Activated CD4-positive, alpha-beta memory T cell treated with anti-CD3 and anti-CD28 coated beads for 36 hours (primary cell): ENCODE measurements at places on chromosomes 5 and 9. TPM values are rescaled to one million over a fixed set of nuclear protein-coding genes. Genes with fewer than 3 reads are reported as not detected.

Gene FOXD4L3
- not detected for total RNA-seq

Gene HTR1A
- total RNA-seq = not detected

Gene TXNDC8
- total RNA-seq = not detected

DNA sequence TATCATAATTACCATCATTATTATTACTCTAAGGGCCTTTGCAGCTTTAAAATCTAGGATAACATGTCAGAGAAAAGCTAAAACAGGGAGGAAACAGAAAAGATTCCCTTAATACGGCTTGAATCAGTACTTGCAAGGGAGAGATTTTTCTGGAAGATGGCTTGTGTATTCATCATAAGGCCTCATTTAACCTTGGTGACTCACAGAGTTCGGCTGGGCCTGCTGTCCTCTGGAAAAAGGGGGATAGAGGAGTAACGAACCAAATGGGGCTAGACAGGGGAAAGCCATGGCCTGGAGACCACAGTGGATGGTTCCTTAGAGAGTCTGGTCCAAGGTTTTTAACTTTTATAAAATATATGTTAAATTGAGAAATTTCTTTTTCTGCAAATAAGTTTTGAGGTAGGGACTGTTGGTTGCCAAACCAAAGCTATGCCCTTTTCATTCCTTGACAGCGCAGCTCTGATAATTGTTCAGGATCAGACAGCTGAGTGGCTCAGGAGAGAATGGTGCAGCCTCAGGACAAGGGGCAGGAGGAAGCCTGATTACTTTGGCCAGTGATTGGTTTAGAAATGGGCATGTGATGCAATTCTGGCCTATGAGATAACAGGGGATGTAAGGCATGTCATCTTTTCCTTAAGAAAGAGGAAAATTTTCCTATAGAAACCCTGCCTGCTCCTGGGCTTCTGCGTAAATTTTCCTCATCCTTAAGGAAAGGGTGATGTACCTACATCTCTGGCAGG, 25.6 kb upstream of the GSN start:
- H3K4me3 ChIP-seq = no peak overlapping the region
- DNase-seq = no peak
- H3K27me3 ChIP-seq = no peaks in the 10 kb centered on the region
- H3K4me1 ChIP-seq = no peaks in the 10 kb centered on the region

GRCh38 chr9:136765041-136765440, 723 bp upstream of the LCN15 start:
- no peaks in the 10 kb centered on the region for H3K36me3 ChIP-seq
- H3K4me1 ChIP-seq = peaks cover 17% of the 10 kb centered on the region

Gene TOR1A
- 38.5 TPM for total RNA-seq

- no peak overlapping the region for H3K27ac ChIP-seq
- no peak overlapping the region for H3K4me3 ChIP-seq
- no peak for DNase-seq
- no peaks in the 10 kb centered on the region for H3K27me3 ChIP-seq
- peaks cover 2% of the 10 kb centered on the region for H3K36me3 ChIP-seq
Measured at GRCh38 chr9:22216730-22217172, 207.6 kb upstream of the CDKN2B start.

DNA sequence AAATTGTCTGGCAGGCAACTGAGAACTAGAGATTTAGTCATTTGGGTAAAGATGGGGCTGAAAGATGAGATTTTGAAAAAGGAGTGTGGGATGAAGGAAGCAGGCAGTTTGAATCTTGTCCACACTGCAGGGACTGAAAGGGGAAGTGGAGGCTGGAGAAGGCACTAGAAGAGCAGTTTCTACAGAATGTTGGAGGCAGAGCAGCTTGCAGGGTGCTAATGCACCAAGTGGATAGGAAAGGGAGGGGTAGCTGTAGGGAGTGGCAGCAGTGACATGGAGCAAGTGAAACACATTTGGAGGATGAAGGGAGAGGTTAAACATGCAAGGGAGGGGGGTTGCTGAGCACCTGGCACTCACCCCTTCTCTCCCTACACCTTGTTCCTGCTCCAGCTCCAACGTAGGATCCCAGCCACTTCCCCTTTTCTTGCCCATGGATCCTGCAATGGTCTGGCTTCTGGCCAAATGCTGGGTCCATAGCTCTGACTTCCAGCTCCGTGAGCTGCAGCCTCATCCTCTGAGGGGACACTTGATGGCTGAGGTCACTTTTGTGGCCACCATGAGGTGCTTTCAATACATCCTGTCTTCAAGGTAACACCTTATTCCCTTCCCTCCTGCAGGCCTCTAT, 30.0 kb upstream of the FGD3 start:
- H3K4me1 ChIP-seq = no peaks in the 10 kb centered on the region
- no peak overlapping the region for H3K27ac ChIP-seq
- DNase-seq = no peak
- no peaks in the 10 kb centered on the region for H3K27me3 ChIP-seq
- no peak overlapping the region for H3K4me3 ChIP-seq
- H3K36me3 ChIP-seq = no peaks in the 10 kb centered on the region

Gene ABCA1
- 6.1 TPM for total RNA-seq

- DNase-seq = no peak
- no peak overlapping the region for H3K4me3 ChIP-seq
- H3K36me3 ChIP-seq = no peaks in the 10 kb centered on the region
- no peaks in the 10 kb centered on the region for H3K27me3 ChIP-seq
- H3K27ac ChIP-seq = no peak overlapping the region
Measured at GRCh38 chr9:70832492-70832891, 288.9 kb downstream of the TRPM3 start.

GRCh38 chr5:128764601-128765310, 200.5 kb upstream of the SLC27A6 start:
- no peak for DNase-seq
- no peaks in the 10 kb centered on the region for H3K4me1 ChIP-seq
- no peak overlapping the region for H3K27ac ChIP-seq
- H3K36me3 ChIP-seq = no peaks in the 10 kb centered on the region
- H3K4me3 ChIP-seq = no peak overlapping the region
- H3K27me3 ChIP-seq = peaks cover 1% of the 10 kb centered on the region

- DNase-seq = peak; percentile 29
- no peak overlapping the region for H3K27ac ChIP-seq
- H3K4me1 ChIP-seq = peaks cover 13% of the 10 kb centered on the region
- peaks cover 39% of the 10 kb centered on the region for H3K27me3 ChIP-seq
Measured at GRCh38 chr9:87336914-87337333, 160.7 kb upstream of the DAPK1 start.

Gene SLC6A19
- not detected for total RNA-seq

Gene C9orf43
- 0.81 TPM for total RNA-seq

DNA sequence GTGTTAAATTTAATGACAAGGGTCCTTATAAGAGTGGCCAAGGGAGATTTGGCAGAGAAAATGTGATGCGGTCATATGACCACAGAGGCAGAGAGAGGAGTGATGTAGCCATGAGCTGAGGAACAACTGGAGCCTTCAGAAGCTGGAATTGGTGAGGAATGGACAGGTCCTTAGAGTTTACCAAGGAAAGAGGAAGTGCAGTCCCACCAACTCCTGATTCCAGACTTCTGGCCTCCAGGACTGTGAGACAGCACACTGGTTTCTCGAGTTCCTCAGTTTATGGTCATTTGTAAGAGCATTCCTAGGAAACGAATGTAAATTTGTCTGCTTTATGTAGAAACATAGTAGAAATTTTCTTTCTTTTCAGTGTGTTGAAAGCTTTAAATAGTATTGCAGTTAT, 410.1 kb downstream of the CDH18 start:
- H3K36me3 ChIP-seq = no peaks in the 10 kb centered on the region
- no peak for DNase-seq
- H3K27me3 ChIP-seq = no peaks in the 10 kb centered on the region
- no peaks in the 10 kb centered on the region for H3K4me1 ChIP-seq
- H3K4me3 ChIP-seq = no peak overlapping the region

Gene DDX4
- total RNA-seq = not detected

Gene IFNA21
- not detected for total RNA-seq

Gene FGF18
- total RNA-seq = 0.10 TPM

DNA sequence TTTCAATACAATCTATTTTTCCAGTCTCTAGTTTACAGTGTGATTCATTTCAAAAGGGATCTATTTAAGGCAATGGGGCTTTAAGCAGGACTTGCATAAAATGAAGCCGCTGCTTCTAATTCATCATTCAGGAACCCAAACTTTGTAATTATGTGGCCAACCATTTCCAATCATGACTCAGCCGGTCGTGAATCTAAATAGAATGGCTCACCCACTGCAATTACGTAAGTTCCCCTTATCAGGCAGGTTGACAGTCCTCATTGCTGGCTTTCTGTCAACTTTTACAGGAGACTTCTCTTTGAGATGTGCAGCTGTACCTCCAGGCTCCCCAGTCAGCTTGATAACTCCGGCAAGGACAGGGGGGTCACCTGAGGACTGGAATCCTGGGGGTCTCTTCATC, 152.8 kb upstream of the DAP start:
- peaks cover 22% of the 10 kb centered on the region for H3K27me3 ChIP-seq
- no peaks in the 10 kb centered on the region for H3K4me1 ChIP-seq
- H3K4me3 ChIP-seq = no peak overlapping the region

DNA sequence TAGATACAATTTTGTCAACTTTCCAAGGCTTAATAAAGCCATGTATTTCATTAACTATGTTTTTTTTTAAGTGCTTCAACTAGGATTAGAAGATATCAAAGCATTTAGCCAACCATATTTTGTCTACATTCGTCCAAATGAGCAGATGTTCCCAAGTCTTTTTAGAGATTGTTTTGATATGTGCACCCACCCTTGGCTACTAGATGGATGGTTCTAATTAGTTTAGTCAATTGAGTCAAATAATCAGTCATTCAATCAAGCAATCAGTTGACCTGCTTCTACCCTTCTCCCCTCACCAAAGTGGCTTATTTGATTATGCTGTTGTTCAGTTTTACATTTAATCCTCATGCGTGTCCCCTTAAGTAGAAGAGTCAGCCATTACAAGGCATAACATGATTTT, 319.5 kb upstream of the TNC start:
- H3K4me1 ChIP-seq = no peaks in the 10 kb centered on the region
- DNase-seq = no peak
- H3K27me3 ChIP-seq = peaks cover 4% of the 10 kb centered on the region
- no peaks in the 10 kb centered on the region for H3K36me3 ChIP-seq

- DNase-seq = no peak
- no peaks in the 10 kb centered on the region for H3K36me3 ChIP-seq
- peak overlapping the region; percentile 54 for H3K27ac ChIP-seq
- peaks cover 7% of the 10 kb centered on the region for H3K27me3 ChIP-seq
- H3K4me1 ChIP-seq = peaks cover 23% of the 10 kb centered on the region
Measured at GRCh38 chr5:77492653-77493000, 511 bp upstream of the WDR41 start.

DNA sequence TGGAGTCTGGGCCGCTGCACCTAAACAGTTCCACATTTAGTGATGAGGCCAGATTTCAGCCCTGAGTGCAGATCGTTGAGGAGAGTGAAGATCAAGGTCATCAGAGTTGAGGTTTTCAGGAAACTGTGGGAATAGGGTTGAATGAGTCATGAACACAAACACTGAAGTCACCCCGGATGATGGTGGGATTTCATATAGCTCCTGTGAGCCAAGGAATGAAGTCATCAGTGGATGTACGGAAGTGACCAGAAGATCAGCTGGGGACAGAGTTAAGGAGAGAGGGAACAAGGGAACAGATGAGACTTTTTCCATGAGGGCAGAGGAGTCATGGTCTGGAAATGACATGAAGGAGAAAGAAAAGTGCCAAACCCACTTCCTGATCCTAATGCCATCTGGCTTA, 36.5 kb downstream of the PALM2AKAP2 start:
- H3K4me1 ChIP-seq = no peaks in the 10 kb centered on the region
- no peak overlapping the region for H3K27ac ChIP-seq
- peaks cover 4% of the 10 kb centered on the region for H3K27me3 ChIP-seq
- no peaks in the 10 kb centered on the region for H3K36me3 ChIP-seq
- no peak overlapping the region for H3K4me3 ChIP-seq

- no peak for DNase-seq
- no peak overlapping the region for H3K27ac ChIP-seq
- H3K36me3 ChIP-seq = no peaks in the 10 kb centered on the region
- H3K4me3 ChIP-seq = no peak overlapping the region
- no peaks in the 10 kb centered on the region for H3K27me3 ChIP-seq
Measured at GRCh38 chr5:12647613-12648012, 743.4 kb upstream of the CTNND2 start.

DNA sequence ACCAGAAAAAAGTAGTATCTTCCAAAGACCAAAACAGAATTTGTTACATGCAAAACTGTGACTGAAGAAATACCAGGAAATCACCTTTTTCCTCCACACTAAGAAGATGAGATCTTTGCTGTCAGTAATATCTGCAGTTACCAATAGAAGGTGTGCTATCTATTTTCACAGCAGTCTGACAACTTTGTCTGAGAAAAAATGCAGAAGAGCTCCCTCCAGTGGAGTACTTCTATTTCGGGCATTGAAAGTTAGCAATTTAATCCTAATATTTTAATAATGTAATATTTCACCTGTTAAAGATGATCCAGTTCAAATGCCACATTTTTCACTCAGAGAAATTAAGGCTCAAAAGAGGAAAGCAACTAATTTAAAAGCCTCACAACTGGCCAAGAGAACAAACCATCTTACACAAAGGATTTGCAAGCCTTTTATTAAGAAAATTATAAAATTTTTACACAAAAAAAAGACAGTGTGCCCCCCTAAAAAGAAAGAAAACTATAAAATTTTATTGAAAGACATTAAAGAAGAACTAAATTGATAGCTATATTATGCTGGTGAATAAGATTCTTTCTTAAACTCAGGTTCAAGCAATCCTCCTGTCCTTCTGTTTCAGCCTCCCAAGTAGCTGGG, 50.6 kb downstream of the DEPDC1B start:
- H3K4me3 ChIP-seq = no peak overlapping the region
- DNase-seq = no peak
- H3K27me3 ChIP-seq = no peaks in the 10 kb centered on the region
- no peaks in the 10 kb centered on the region for H3K36me3 ChIP-seq
- H3K4me1 ChIP-seq = no peaks in the 10 kb centered on the region

DNA sequence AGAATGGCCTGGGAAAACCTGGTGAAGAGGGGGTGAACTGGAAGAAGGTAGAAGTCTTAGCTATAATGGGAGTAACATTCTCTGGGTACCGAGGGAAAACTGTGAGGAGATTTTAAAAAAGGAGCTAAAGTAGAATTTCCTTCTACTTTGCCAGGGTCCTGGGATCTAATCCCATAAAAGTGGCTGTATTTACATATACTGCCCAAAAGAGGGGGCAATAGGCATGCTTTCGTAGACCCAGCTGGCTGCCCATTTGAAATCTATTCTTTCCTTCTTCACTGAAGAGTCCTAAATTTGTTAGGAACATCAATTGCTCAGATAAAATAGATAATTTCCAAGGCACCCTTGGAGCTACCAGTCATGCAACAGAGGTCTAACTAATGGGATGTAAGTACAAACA, 159.2 kb downstream of the CDC42SE2 start:
- H3K27me3 ChIP-seq = no peaks in the 10 kb centered on the region
- H3K4me1 ChIP-seq = peaks cover 17% of the 10 kb centered on the region
- H3K36me3 ChIP-seq = peaks cover 9% of the 10 kb centered on the region
- no peak for DNase-seq
- no peak overlapping the region for H3K4me3 ChIP-seq

DNA sequence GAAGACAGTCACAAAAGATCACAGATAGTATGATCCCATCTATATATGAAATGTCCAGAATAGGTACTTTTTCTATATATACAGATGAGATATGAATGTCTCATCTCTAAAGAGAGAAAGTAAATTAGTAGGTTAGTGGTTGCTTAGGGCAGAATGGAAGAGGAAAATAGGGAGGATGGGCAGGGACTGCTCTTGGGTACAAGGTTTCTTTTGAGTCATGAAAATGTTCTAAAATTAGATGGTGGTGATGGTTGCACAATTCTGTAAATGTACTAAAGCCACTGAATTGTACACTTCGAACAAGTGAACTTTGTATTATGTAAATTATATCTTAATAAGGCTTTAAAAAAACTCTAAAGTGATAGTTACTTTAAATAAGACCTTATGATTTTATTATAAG, 59.6 kb upstream of the GRAMD2B start:
- no peaks in the 10 kb centered on the region for H3K27me3 ChIP-seq
- no peak for DNase-seq
- H3K4me1 ChIP-seq = no peaks in the 10 kb centered on the region
- H3K27ac ChIP-seq = no peak overlapping the region
- H3K4me3 ChIP-seq = no peak overlapping the region

Gene NUTM2G
- not detected for total RNA-seq
